ENCODE measurements at places on chromosomes 6 and 20.

DNA sequence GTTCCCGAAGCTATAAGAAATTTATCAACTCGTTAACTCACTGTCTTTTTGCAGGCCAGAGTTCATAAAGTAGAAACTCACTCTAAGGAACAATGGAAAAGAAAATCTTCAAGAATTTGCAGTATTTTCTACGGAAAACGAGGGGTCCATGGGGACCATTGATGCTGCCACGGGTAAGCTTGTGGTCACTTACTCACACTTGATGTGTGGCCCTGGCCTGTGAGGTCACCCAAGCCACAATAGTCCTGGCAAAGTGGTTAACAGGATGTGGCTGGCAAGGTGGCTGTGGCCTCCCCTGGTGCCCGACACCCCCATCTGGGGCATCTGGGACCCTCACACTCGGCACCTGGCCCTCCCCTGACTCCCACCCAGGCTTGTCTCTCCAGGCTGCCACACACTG lies 123.4 kb downstream of the C6orf118 start:
- no peak for DNase-seq

- no peak for DNase-seq
These were observed 109.2 kb upstream of the ADGRF1 start for GRCh38 chr6:47151232-47151898.

- DNase-seq: peak; percentile 71
These were observed 35.2 kb upstream of the MDFI start for GRCh38 chr6:41602864-41603608.

DNA sequence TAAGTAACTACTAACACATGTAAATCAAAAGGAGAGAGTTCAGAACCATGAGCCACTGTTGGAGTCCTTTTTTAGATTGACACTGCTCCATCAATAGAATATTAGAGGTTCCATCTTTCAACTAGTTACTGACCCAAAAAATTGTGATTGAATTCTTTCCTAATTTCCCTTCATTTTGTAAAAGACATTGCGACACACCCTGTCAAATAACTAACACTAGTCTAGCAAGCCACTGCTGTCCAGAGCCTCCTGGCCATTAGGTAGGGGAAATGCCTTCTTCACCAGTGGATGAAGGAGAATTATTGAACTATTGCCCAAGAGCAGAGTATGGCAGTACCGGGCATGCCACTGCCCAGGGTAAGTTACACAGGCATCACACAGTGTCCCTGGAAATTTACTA lies 282.3 kb downstream of the FOXA2 start:
- no peak for DNase-seq

DNA sequence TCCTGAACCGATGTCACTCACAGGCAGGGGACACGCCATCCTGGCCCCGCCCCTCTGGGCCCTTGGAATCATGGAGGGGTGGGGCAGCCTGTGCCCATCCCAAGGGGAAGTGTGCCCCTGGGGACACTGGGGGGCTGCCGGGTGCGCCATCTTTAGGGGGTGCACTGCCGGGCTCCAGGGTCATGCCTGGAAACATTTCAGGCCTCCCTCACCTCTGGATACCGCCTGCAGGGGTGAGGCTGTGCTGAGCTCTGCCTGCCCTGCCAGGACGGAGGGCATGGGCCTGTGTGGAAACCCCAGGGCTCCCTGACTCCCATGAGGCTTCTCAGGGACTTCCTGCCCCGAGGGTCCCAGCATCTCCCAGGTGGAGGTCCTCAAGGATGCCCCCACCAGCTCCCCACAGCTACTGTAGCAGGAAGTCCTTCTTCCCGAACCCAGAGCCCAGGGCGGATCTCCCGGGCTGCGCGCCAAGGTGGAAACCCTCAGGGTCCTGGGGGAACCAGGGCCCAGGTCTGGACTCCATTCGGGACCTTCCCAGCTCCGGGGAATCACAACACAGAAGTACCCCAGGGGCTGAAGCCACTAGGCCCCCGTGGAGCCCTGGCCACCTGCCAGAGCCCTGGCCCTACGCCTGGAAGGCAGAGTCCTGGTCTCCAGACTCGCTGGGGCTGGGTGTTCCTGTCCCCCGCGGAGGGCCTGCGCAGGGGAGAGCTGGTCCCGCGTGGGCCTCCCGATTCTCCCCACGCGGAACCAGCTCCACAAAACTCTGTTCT lies 15.6 kb downstream of the CHRNA4 start:
- DNase-seq: no peak

Measured in CD4-positive, alpha-beta memory T cell (primary cell).